ENCODE measurements at places on chromosomes 4 and X.

DNA sequence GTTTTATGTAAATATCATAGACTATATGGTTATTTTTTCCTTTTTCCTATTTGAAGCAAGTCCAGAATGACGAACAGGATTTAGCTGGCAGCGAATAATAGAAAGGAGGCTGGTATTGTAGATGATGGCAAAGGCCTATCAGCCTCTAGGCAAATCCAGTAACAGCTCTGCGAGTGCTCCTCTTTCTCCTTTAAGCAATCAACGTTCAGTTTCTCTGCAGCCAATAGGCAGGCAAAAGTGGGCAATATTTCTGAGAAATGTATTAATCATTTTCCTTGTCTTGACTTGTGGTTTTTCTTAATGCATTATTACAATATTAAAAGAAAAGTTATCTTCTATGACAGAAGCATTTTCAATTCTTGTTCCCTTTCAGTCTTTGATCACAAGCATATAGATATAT, 183.3 kb downstream of the SH3KBP1 start:
- DNase-seq, result no peak

GRCh38 chr4:13704761-13705160, 77.2 kb upstream of the BOD1L1 start:
- DNase-seq, result no peak

DNA sequence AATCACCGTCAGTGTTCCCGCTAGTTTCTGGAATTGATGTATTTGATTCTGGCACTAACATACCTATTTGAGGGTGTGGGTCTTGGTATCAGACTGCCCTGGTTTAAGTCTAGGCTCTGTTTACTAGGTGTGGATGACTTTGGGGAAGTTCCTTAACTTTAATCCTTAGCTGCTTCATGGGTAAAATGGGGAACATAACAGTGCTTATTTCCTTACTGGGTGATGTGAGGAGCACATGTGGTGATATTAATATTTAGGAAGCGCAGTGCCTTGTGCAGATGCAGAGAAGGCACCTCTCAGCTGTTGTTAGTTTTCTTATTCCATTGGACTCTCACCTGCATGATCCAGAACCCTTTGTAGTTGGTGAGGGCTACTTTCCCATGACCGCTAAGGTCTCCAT, 17.1 kb downstream of the RNF4 start:
- no peak for DNase-seq

- DNase-seq, result no peak
These were observed 54.5 kb upstream of the GABRA2 start for GRCh38 chr4:46444318-46445000.

- DNase-seq, result no peak
These were observed 60.5 kb downstream of the TMA16 start for GRCh38 chr4:163554870-163555465.

DNA sequence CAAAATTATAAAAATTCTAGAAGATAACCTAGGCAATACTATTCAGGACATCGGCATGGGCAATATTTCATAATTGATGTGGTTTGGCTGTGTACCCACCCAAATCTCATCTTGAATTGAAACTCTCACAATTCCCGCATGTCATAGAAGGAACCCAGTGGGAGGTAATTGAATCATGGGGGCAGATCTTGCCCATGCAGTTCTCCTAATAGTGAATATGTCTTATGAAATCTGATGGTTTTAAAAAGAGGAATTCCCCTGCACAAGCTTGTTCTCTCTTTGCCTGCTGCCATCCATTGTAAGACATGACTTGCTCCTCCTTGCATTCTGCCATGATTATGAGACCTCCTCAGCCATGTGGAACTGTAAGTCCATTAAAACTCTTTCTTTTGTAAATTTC, 77.7 kb downstream of the DDX60 start:
- DNase-seq, result no peak

DNA sequence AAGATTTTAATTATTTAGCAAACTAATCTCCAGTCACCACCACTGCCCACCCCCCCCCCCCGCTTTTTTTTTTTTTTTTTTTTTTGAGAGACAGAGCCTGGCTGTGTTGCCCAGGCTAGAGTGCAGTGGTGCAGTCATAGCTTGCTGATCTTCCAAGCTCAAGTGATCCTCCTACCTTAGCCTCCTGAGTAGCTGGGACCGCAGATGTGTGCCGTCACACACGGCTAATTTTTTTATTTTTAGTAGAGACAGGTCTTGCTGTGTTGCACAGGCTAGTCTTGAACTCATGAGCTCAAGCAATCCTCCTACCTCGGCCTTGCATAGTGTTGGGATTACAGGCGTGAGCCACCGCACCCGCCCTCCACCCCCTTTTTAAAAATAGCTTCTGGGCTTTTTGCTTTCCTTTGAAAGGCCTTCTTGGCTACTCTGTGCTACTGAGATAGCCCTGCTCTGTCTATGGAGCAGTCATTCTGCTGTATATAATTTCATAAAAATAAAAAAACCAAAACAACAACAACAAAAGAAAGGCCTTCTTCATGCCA, 18.7 kb downstream of the TXLNG start:
- DNase-seq, result no peak

- no peak for DNase-seq
These were observed 378.1 kb downstream of the PDGFC start for GRCh38 chr4:156593464-156593863.

GRCh38 chrX:111568354-111568753, 56.9 kb downstream of the SERTM2 start:
- DNase-seq, result peak; percentile 13

DNA sequence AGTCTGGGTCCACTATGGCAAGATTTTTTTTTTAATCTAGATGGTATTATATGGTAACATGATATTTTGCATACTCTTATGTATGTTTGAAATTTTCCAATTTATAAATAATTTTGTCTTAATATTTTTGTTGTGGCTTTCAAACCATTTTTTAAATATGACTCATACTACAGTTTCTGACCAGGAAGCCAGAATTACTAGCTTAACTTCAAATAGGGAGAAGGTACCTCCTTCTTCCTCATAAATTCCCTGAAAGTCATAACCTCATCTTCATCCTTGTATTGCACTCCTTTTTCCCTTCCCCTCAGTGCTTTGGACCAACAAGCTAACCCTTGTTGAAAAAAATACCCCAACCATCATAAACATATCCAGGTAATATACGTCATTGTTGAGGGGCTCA, 21.6 kb downstream of the ARAP2 start:
- no peak for DNase-seq

DNA sequence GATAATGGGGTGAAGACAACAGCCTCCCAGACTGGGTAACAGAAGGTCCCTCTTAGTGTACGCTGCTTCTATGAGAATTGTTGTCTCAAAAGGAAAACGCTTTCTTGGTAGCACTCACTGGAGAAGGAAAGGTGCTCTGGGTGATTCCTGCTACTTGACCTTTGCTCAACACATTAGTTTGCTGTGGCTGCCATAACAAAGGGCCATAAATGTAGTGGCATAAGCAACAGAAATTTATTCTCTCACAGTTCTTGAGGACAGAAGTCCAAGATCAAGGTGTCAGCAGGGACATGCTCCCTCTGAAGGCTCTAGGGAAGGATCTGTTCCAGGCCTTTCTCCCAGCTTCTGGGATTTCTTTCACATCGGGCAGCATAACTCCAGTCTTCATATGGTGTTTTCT, 19.0 kb downstream of the HCCS start:
- no peak for DNase-seq

DNA sequence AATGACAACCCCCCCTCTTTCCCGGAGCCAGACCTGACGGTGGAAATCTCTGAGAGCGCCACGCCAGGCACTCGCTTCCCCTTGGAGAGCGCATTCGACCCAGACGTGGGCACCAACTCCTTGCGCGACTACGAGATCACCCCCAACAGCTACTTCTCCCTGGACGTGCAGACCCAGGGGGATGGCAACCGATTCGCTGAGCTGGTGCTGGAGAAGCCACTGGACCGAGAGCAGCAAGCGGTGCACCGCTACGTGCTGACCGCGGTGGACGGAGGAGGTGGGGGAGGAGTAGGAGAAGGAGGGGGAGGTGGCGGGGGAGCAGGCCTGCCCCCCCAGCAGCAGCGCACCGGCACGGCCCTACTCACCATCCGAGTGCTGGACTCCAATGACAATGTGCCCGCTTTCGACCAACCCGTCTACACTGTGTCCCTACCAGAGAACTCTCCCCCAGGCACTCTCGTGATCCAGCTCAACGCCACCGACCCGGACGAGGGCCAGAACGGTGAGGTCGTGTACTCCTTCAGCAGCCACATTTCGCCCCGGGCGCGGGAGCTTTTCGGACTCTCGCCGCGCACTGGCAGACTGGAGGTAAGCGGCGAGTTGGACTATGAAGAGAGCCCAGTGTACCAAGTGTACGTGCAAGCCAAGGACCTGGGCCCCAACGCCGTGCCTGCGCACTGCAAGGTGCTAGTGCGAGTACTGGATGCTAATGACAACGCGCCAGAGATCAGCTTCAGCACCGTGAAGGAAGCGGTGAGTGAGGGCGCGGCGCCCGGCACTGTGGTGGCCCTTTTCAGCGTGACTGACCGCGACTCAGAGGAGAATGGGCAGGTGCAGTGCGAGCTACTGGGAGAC, 1.6 kb downstream of the PCDH10 start:
- peak; percentile 49 for DNase-seq

GRCh38 chrX:134683351-134684005, 25.2 kb upstream of the PLAC1 start:
- no peak for DNase-seq

GRCh38 chrX:136387951-136388502, 87.3 kb downstream of the ADGRG4 start:
- DNase-seq, result no peak

- no peak for DNase-seq
These were observed 46.8 kb downstream of the UGT2A3 start for GRCh38 chr4:68904786-68905185.

GRCh38 chrX:130805903-130806302, 97.1 kb downstream of the ENOX2 start:
- DNase-seq, result no peak

DNA sequence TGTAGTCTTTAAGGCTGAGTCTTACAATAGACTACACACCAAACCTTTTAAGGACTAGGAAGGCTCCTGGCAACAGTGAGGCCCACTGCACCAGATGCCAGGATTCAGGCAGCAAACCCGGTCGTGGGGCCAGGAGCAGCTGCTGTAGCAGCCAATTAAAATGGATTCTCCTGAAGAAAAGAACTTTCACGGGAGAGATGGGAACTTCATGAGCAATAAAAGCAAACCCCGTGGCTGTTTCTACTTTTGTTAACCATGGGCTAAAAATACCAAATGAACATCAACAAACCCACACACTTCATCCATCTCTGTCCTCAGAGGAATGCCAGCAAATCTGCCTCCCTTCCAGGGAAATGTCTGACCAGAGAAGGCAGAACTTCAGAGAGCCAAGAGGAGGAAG, 101.4 kb downstream of the BTC start:
- DNase-seq, result no peak

- no peak for DNase-seq
These were observed 49.9 kb upstream of the FGF13 start for GRCh38 chrX:138761380-138761779.

GRCh38 chr4:113827285-113827684, 65.7 kb upstream of the CAMK2D start:
- no peak for DNase-seq

DNA sequence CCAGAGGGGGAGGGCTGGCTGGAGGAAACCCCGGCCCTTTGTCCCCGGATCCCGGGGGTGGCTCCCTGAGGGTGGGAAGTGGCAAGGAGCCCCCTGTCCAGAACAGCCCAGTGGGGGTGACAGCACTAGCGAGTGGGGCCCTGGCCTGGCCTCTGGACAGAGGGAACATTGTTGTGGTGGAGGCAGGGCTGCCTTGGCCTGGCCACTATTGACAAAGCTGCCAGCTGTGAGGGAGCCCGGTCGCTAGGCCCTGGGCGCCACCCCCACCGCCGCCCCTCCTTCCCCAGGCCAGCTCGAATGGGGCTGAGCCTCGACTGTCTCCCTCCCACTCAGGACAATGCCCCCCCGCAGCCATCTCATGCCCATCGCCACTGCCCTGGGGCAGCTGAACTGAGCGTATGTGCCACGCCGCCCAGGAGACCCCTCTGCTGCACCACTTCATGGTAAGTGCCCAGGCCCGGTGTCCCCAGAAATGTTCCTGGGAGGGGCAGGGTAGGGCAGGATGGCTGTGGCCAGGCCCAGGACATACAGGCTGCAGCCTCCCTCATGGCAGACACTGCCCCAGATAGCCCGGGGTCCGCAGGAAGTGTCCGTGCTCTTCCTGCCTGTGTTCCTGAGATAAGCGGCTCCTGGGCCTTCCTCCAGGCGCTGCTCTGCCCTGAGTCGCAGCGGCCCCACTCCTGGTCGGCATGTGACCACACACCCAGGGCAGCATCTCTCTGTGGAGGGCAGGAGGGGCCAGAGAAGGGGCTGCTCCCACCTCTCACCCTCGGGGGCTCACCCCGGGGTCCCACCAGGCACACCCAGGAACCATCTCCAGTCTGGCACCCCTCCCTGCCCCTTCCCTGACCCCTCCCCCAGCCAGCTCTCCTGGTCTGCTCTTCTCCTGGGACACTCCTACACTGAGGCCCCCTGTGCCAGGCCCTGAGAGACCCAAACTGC, 1.4 kb downstream of the PLXNB3 start:
- DNase-seq, result peak; percentile 12

- DNase-seq, result no peak
These were observed 163.9 kb downstream of the SLC7A11 start for GRCh38 chr4:138078253-138078652.

DNA sequence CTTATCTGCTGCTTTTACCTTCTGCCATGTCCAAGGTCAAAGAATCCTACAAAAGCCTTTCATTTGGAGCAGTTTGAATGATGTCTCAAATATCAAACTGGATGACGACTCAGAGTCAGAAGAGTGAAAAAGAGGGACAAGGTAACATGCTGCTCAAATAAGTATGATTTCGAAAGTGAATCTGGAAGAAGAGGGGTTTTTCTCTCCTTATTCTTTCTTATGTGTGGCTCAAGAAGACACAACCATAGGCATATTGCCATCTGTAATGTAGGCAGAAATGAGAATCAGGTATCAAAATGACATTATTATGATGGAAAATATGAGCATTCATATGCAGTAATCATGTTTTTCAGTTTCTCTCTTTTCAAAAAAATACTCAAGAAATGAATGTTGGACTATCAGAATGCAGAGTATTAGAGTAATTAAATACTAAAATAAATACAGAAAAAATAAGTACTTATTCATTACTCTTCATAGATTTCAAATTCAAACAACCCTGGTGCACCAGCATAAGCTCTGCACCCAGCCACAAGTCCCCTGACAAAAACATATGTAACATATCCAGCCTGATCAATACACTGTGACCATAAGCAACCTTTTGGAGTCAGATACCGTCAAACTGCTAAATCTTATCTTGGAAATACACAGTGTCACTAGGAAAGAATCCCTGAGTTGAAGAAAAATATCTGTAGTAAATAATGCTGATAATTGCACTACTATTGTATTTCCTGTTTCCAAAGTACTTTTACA, 468.6 kb downstream of the INPP4B start:
- DNase-seq, result no peak

- DNase-seq, result no peak
These were observed 219.8 kb downstream of the ZNF674 start for GRCh38 chrX:46325312-46325877.

DNA sequence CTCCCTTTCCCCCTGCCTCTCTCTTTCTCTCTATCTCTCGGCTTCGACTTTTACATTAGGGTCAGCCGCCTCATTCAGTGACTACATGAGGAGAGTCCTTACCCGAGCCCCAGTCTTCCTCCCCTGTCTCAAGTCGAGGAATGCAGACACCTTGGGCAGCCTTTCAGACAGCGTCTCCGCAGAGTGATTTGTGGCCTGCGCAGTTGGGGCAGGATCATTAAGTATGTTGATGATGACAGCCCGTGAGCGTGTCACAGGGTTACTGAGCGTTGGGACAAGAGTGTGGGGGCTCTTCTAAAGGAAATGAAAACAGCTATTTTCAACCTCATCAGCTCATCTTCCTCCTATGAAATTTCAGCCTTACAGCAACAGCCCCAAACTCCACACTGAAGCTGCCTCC, 312.1 kb upstream of the GATB start:
- DNase-seq, result no peak

- no peak for DNase-seq
These were observed 92.0 kb downstream of the GPM6A start for GRCh38 chr4:175720067-175720466.

All from WERI-Rb-1 (cell line).